Activated CD4-positive, alpha-beta T cell treated with anti-CD3 and anti-CD28 coated beads, Interleukin-2, amount 50 U/mL, for 1 hour (primary cell): ENCODE measurements at places on chromosomes 12 and 14.

DNA sequence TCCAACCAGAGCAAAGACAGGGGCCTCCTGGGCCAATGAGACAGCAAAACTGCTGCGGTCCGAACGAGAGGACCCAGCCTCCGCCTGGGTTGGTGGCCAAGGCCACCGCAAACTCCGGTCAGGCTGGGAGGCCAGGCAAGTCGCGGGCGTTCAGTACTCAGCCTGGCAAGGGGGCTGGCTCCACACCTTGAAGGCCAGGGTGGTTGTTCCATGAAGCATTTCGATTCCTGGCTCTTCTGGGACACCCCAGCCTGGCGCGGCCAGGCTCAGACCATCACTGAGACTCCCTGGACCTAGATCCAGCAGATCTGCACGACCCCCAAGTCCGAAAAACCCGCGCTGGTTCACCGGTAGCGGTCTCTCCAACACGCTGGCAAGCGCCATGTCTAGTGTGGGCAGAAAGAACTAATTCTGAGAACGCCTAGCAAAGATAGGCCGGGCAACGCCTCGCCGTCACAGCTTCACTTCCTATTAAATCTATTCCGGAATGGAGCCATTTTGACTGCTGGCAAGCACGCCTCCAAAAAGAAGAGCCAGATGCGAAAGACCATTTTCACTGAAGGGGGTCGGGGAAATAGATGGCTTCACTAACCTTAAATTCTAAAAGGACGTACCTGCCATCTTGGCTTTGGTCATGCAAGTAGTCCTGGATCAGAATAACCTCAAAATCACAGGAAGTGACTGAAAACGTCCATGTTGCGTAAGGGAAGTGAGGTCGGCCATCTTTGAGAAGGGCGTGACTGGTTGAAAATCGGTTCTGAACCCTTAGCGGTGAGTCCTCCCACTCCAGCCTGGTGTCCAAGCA, at the start of gene PSMB5:
PSMB5 (minus strand) TSS at position 403 of the 805 bp plus-strand sequence; CDS start at position 384, 19 bp downstream.
- DNase-seq, result peak; percentile 84

DNA sequence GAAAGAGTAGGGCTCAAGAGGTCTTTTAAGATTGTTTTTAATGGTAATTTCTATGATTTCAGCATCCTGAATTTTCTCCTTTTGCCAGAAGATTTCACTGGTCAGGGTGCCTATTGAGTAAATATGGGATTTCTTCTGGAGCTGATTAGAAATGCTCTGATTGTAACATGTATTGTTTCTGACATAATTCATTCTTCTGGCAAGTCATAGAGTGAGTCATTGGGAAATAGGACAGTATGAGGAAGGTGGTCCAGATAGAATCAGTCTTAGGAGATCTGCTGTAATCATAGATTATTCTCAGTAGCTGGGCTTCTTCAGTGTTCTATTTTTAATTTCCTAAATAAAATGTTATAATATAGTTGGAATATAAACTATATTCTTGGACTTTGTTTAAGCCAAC, 182.0 kb upstream of the NAV3 start:
- no peak for DNase-seq

GRCh38 chr12:1934068-1934467, 15.6 kb upstream of the CACNA2D4 start:
- no peak for DNase-seq

- no peak for DNase-seq
Measured at GRCh38 chr14:102590667-102591099, 1.8 kb upstream of the RCOR1 start.

GRCh38 chr12:128661226-128661569, 162.6 kb downstream of the SLC15A4 start:
- no peak for DNase-seq

DNA sequence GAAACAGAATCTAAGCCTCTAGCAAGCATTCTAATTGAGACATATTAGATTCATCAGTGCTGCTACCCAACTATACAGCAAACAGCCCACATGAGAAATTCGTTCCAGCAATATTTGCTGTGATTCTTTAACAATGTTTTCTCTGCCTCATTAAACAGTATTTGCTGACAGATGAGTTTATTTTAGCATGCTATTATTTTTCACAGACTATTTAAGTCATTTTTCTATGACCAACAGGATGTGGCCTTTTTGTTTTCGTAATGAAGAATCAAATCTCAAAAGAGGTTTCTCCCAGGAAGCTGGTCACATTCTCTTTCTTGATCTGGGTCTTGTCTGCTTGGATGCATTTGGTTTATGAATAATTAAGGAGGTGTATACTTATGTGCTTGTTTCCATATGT, 23.2 kb upstream of the SERPINA12 start:
- DNase-seq, result no peak

GRCh38 chr12:123106640-123107359, 44.1 kb downstream of the PITPNM2 start:
- DNase-seq, result peak; percentile 44

GRCh38 chr12:21815306-21816062, 41.0 kb upstream of the KCNJ8 start:
- DNase-seq, result no peak

DNA sequence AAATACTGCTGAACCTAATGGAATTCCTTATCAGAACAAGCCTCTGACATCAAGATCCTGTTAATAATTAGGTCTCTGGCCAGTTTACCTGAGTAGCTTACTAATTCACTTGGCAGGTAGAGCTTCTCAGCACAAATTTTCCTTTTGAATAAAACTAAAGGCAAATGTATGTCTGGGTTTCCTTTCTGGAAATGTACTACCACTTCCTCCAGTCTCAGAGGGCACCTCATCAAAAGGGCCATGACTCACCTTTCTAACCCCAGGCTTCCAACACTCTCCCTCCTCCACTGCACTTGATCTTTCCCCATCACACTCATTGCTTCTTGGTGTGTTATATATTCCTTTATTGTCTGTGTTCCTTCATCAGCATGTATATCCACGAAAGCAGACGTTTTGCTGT, 90.5 kb downstream of the SLC2A13 start:
- DNase-seq, result no peak

GRCh38 chr12:14417715-14418114, 52.2 kb downstream of the ATF7IP start:
- DNase-seq, result peak; percentile 66

- DNase-seq, result no peak
Measured at GRCh38 chr14:58356268-58356667, 39.5 kb upstream of the TOMM20L start.
